ENCODE measurements at places on chromosomes 11 and 22.

- no peak for DNase-seq
These were observed 56.3 kb downstream of the CYB5R2 start for GRCh38 chr11:7617032-7617431.

- no peak for DNase-seq
These were observed 4.6 kb upstream of the RNF185 start for GRCh38 chr22:31155422-31155821.

DNA sequence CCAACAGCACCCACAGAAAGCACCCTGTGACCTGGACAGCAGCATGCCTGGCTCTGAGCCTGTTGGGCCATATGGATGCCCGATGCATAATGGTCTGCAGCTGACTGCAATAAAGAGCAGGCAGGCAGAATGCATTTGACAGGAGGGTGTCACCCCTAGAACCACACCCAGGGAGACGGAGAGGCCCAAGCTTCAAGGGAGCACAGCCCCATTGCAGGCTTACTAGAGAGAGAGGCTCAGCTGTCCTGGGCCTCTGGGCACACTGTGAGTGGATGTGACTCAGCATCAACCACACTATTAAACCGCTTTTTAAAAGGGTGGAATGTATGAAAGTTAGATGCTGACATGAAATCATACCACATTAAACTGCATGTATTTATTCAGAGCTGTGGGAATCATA, 365.3 kb downstream of the CTTN start:
- no peak for DNase-seq

GRCh38 chr11:17153757-17154156, 54.0 kb downstream of the PIK3C2A start:
- DNase-seq: no peak

DNA sequence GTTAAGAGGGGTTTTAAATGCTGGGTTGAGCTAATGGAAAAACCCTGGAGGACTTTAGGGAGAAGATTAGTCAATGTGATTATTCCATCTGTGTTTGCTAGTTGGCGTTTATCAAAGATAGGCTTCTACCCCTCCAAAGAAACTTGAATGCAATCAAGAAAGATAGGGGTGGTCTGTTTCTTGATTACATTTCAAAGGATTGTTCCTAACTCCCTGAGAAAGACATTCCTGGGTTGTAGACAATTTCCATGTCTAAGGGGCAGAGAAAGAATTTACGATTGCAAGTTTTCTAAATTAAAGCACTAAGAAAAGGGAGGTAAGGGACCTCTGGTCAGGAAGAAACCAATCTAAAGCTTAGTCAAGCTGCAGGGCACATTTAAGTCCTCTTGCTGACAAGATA, 2268.7 kb downstream of the LRRC4C start:
- DNase-seq: no peak

DNA sequence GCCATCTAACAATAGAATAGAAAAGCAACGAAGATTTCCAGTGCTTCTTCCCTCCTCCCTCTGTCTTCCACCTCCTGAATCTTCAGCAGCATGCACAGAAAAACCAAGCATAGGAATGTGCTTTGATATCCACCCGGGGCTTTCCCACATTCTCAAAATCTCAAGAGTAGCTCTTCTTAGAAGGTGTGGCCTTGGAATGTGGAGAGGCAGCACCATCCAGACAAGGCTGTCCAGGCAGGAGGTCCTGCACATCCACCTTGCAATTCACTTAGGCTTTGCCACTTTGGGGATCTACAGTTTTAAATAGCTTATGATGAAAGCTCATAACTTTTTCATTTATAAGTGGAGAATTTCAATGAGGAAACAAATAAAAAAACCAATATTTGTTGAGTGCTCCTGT, 72.9 kb downstream of the KIRREL3 start:
- no peak for DNase-seq

DNA sequence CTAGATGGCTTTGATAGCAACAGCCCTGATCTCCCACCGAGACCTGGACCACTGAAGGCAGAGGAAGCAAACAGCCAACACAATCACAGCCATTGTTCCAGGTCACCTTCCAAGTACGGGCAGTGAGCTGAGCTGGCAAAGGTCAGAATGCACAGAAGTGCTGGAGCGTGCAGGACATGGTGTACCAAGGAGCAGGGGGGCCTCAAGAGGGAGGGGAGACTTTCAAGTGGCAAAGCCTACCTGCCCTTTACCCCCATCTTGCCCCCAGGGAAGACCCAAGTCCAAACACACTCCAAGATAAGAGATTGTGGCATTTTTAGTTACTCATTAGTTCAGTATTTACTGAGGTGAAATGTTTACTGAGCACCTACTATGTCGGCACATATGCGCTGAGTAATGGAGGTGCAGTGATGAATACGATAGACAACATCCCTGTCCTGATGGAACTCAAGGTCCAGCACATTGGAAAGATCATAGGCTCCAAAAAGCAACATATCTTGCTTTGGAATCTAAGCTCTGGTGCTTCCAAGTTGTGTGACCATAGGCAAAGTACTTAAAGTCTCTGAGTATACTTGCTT, 26.0 kb upstream of the TTC12 start:
- no peak for DNase-seq

- DNase-seq: no peak
These were observed 40.5 kb downstream of the BRD1 start for GRCh38 chr22:49786976-49787706.

DNA sequence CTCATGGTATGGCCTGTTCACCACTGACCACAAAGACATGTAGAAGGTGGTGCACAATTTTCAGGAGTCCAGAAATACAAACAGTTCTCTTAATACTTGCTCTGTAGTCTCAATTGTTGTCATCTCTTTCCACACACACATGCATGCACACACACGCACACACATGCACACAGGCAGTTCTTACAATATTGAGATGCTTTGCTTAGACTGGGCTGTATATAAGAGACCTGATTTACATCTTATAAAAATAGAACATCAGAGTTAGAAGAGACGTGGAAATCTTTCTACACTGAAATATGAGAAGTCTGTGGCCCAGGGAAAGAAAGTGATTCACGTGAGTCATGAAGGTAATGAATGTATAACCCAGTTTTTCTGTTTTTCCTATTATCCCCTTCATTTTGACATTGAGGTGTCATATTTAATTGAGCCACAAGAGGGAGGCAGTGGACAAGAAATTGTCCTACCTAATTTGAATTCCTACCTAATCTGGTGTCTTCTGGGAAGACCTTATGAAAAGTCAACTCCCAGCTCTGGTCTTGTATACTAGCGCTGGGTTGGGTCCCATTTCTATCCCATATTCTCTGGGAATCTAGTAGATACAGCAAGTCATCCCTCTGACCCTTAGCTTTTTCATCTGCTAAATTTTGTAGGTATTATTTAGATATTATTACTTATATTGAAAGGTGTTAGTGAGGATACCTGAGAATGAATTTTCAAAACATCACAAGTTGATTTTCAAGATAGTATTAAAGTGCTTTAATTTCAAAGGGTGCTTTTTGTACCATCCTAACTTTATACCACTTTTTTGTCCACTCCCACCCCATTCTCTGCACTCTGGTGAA, 14.9 kb upstream of the MS4A4A start:
- DNase-seq: no peak

DNA sequence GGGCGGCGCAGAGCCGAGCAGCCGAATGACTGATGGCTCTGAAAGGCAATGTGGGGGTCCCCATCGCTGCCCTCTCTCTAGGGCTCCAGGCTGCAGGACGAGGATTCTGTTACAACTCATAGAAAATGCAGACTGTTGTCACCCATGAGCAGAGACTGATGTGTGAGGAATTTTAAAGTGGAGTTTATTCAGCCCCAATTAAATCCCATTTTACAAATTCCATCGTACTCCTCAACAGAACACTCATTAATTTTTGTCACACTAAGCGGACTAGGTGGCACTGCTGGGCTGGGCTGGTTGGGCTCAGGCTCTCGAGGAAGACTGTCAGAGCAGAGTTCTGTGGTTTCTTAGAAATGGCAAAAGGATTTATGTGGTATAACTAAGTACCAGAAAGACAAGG, 102.6 kb upstream of the SPON1 start:
- DNase-seq: no peak

- DNase-seq: no peak
These were observed 47.7 kb upstream of the FADD start for GRCh38 chr11:70155386-70155785.

- no peak for DNase-seq
These were observed 29.8 kb upstream of the CRTAM start for GRCh38 chr11:122808478-122808869.

DNA sequence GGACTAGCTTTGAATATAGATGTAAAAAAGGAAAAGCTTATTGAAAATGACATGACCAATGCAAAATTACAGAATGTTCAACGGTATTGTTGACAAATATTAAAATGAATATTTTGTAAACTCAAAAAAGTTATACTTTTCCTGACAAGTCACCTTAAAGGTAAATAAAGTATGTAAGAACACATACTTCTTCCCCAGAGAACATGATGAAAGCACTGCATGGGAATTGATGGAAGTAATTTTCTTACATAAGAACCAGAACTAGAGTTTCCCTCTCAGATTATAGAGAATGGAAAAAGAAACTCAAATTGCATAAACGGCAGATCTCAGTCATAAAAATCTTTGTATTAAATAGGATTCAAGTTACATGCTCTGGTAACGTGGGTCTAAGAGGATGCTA, at the start of gene OR4P4:
OR4P4 (plus strand) TSS at position 301 of the 400 bp plus-strand sequence.
- DNase-seq: no peak

- DNase-seq: no peak
These were observed 13.6 kb downstream of the PNPLA5 start for GRCh38 chr22:43878079-43878795.

GRCh38 chr11:9878936-9879335, 215.1 kb downstream of the SWAP70 start:
- no peak for DNase-seq

DNA sequence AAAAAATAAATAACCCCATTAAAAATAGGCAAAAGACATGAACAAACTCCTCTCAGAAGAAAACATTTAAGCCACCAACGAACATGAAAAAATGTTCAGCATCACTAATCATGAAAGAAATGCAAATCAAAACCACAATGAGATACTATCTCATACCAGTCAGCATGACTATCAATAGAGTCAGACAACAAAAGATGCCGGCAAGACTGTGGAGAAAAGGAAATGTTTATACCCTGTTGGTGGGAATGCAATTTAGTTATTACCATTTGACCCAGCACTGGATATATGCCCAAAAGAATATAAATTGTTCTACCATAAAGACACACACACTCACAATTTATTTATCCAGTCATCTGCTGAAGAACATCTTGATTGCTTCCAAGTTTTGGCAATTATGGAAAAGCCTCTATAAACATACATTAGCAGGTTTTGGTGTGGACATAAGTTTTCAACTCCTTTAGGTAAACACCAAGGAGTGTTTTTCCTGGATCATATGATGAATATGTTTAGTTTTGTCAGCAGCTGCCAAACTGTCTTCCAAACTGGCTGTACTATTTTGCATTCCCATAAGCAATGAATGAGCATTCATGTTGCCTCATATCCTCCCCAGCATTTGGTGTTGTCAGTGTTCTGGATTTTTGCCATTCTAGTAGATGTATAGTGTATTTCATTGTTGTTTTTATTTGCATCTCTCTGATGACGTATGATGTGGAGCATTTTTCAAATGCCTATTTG, 28.0 kb downstream of the OR8D1 start:
- DNase-seq: no peak

DNA sequence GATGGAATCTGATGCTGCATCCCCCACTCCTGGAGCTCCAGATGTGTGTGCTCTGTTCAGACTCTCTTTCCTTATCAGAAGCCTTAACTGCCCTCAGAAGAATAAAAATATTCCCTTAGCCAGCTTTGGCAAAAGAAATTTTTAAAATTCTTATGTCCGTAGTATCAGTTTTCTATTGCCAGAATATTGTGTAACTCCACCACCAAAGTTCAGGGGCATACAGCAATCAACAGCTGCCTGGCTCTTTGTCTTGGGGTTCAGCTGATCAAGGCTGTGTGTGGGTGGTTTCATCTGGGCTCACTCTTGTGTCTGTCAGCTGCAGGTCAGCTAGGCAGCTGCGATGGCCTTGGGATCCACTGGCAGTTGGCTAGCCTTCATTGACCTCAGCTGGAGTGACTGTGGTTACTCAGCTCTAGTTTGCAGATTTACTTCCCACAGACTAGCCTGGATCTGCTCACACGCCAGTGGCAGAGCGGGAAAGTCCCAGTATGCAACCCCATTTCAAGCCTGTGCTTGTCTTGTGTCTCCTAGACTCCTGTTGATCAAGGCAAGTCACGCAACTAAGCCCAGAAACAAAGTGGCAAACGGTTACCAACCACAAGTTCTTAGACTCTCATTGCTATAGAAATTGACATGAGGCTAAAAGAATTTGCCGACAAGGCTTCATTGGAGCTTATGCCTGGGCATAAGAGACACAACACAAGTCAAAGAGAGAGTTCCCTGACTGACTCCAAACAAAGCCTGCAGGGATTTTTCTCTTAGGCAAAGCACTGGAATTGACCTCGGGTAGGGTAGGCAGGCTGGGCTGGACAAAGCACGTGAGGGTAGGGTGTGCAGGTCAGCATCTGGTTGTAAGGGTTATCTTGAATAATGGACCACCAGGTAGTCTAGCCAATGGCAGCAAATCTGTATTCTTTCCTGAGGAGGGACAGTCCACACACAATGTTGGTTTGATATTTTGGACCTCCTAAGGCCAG, 7.5 kb downstream of the TMEM138 start:
- DNase-seq: no peak

GRCh38 chr22:20867179-20868024, 8.6 kb downstream of the SNAP29 start:
- DNase-seq: no peak

DNA sequence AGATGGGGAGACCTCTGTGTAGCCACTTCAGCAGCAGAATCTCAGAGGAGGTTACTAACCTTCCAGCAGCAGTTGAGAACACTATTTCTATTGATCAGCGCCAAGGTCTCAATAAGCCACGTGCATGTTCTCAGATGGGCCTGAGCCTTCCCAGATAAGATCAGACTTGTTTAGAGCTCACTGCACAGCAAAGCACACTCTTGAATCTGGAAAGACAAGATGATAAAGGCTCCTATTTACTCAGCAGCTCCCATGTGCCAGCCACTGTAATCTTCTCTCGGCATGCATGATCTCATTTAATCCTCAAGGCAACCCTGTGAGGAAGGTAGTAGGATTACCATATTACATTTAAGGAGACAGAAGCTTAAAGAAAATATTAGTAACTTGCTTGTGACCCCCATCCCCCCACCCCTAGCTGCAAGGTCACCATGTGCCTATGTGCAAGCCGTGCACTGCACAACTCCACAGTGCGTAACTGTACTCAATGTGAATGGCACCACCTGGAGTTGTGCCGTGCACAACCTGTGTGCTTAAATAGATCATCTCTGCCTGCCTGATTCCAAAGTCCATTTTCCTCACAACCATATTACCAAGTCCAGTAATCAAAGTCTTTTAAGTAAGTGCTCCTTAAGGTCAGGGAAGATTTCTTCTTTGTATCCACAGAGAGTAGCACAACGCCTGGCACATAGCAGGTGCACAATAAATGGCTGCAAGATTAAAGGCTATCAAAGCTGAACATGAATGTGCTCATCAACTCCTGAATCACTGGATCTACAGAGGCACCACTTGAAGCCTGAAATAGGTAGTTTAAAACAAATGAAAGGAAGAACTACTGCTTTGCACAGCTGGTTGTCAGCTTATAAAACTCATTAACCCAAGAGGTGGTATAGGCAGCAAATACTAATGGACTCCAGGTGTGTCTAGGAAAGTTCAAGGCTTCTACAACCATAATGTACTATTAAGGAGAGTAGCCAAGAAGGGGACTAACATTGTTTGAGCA, 293.8 kb downstream of the BUD13 start:
- DNase-seq: no peak
